ENCODE measurements at places on chromosomes 5 and 9. TPM values are rescaled to one million over a fixed set of nuclear protein-coding genes. Genes with fewer than 3 reads are reported as not detected.
A peak's percentile ranks its signal among the peaks of the same experiment; 100 is the strongest.

DNA sequence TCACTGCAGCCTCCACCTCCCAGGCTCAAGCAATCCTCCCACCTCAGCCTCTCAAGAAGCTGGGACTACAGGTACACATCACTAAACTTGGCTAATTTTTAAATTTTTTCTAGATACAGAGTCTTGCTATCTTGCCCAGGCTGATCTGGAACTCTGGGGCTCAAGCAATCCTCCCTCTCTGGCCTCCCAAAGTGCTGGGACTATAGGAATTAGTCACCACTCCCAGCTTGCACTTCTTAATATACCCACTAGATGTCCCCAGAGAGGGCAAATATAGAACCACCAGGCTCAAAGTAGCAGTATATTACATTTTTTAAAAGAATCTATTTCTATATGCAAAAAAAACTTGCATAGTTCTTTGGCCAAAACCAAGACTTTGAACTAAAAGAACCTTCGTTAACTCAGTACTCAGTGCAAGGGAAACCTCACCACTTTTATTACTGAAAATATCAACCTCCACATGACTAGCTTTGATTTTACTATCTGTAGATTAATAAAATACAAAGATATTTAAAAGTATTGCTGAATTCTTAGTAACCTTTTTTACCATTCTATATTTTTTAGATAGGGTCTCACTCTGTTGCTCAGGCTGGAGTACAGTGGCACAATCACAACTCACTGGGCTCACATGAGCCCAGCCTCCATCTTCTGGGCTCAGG lies 25.8 kb upstream of the HSD17B3 start:
- DNase-seq = no peak

- DNase-seq = no peak
Measured at GRCh38 chr5:179699616-179700237, 960 bp downstream of the CANX start.

DNA sequence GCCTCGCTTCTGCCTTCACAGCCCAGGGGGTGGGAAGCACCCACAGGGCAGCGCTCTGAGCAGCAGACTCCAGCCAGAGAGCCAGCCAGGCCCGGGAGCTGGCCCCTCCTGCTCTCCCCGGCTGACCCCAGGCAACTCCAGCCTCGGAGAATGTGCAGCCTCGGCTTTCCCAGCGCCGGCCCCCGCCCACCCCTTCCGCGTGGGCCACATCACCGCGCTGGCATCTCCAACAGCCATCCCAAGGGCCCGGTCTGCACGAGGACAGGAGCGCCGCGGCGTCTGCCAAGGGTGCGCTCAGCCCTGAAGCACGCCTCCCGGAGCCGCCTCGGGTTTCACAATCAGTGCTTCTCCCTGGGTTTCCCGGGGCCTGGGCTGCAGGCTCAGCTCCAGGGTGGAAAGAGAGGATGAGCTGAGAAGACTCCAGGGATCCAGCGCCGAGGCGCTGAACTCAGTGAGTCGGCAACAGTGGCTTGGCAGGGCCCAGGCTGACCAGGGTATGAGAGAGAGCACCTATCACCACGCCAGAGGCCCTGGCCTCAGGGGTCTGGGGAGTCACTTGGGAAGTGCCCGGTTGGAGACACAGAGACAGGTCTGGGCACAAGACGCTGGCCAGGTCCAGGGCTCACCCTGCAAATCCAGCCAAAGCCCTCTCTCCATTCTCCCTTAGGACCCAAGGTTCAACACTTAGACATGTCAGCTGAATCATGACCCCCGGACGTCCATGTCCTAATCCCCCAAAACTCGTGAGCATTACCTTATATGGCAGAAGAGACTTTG lies 79.6 kb downstream of the ADAMTS2 start:
- DNase-seq = peak; percentile 92

GRCh38 chr9:84992381-84992780 lies 322.9 kb downstream of the NTRK2 start:
- no peak for DNase-seq

DNA sequence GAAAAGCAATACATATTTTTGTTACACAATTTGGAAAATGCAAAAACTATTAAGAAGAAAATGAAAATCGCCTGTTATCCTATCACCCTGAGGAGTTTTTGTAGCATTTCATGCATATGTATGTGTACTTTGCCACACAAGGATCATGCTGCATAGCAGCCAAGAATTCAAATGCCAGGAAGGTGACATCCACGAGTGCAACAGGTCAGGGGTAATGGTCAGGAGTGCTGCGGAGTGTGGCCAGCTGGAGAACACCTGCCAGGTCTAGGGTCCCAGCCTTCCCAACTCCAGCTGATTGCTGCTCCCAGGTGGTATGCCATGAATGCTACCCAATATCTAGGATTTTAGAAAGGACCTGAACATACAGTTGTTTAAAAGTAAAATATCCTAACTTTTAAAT lies 617.1 kb downstream of the PRELID2 start:
- no peak for DNase-seq

Gene CXCL14
- total RNA-seq = 1.2 TPM

Gene SPATA31E1
- total RNA-seq = not detected
